Upper lobe of right lung (tissue), 1 donor: ENCODE measurements at places on chromosomes 5 and 9.

DNA sequence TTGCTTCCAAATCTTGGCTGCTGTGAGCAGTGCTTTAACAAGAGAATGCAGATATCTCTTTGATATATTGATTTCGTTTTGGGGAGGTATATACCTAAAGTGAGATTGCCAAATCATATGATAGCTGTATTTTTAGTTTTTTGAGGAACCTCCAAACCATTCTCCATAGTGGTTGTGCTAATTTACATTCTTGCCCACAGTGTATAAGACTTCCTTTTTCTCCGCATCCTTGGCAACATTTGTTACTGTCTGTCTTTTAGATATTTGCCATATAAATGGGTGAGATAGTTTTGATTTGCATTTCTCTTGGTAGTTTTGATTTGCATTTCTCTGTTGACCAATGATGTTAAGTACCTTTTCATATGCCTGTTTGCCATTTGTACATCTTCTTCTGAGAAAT is 10.0 kb upstream of the PLK2 start:
- DNase-seq = no peak

- no peak for DNase-seq
These were observed 27.7 kb downstream of the UGCG start for GRCh38 chr9:111924281-111924680.

DNA sequence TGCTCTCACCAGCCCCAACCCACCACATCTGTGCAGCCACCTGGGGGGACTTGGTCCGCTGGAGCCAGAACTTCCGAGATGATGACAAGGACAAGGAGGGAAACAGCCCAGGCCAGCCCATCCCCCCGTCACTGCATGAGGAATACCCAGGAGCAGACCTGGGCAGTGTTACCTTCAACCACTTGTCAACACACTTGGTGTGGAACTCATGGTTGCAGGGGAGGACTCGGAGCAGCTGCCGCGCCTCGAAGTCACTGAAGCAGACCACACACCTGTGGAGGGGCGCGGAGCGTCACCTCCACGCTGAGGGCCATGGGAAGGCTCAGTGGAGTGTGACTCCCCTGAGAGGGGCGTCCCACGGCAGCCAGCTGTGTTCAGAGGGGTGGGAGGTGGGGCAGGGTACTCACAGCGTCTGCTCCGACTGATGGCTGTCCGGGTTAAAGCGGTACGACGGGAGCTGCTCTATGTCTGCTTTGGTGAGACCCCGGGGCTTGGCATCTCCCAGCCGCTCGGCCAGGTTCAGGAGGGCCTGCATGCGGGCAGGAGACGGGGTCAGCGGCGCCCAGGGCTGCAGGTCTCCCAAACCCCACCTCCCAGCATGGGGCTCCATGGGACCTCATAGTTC is 8.0 kb downstream of the RNF44 start:
- DNase-seq = no peak

- DNase-seq = peak; percentile 59
These were observed 14.4 kb downstream of the RALGDS start for GRCh38 chr9:133106511-133107244.

GRCh38 chr5:68024426-68024825 is 191.1 kb upstream of the PIK3R1 start:
- DNase-seq = no peak

- peak; percentile 26 for DNase-seq
These were observed 37.8 kb upstream of the NXNL2 start for GRCh38 chr9:88497224-88497623.

DNA sequence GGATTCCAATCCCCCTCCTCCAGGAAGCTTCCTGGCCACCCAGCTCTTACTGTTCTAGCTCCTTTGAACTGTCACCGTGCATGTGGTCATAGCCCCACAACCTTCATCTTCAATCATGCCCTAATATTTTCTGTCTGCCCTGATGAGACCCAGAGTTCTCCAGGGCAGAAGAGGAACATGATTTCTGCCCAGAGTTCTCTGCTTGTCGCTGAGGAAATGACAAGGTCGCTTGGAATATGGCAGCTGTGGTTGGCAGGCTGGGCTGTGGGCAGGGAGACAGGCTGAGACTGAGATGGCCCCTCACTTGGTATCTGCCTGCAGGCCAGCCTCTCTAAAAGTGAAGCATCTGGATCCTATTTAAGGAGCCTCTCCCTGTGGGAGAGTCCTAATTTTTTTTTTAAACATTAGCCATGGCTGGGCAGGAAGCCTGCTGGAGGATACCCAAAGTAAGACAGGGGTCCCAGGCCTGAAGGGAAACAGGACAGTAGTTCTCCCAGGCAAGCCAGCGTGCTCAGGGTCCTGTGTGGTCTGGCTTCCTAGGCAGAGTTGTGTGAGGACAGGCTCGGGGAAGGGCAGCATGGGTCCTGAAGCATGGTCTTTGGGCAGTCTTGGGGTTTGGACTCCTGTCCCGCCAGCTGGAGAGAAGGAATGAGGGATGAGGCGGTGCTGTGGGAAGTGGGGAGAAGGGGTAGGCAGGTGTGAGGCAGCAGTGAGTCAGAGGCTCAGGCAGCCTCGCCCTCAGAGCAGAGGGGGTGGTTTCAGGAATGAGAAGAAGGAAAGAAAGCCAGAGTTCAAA is 242.1 kb downstream of the FSTL4 start:
- DNase-seq = no peak

- no peak for DNase-seq
These were observed 544.2 kb upstream of the DAP start for GRCh38 chr5:11305245-11305644.

- peak; percentile 80 for DNase-seq
These were observed 60.1 kb upstream of the CLINT1 start for GRCh38 chr5:157918811-157919742.

GRCh38 chr9:110994771-110995241 is 43.5 kb downstream of the LPAR1 start:
- no peak for DNase-seq

- DNase-seq = no peak
These were observed 7.2 kb downstream of the TBCA start for GRCh38 chr5:77768978-77769377.

DNA sequence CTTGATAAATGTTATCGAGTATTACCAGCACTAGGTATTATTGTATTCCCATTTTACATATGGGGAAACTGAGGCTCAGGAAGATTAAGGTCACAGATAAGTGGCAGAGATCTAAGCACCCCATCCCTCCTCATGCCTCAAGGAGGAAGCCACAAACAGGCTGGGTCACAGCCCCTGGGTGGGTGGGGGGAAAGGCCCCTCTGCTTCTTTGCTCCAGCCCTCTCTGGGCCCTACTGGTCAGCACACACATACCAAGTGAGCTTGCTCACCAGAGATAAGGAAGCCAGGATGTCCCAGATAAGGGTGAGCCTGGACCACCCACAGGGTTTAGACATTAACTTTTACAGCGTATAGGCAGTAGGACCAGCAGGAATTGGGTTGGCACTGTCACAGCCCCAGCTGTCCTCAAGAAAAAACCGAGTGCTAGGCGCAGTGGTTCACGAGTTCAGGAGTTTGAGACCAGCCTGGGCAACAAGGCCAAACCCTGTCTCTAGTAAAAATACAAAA is 45.3 kb downstream of the STK10 start:
- DNase-seq = no peak

- DNase-seq = no peak
These were observed 204.8 kb downstream of the MLLT3 start for GRCh38 chr9:20417373-20418080.

DNA sequence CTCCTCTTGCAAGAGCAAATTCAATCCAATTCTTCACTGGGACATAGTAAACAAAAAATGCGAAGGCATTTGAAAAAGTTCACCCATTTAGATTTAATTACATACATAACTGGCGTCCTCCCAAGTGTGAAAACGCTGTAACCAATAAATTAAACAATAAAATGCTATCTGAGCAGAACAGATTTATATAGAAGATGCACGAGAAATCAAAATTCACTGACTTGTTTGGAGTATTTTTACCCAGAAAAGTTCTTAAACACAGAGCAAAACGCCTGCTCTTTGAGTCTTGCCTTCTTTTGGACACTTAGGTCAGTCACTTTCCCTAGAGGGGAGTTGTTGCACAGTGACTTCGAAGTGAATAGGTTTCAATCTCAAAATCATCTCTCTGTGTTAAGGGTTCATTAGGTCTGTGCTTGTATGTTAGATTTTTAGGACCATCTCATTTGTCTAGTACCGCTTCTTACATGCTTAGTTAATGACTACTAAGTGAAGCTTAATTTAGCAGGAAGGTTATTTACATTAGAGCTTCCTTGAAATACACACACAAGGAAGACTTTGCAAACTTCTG is 1.9 kb downstream of the ALDH1A1 start:
- DNase-seq = no peak

DNA sequence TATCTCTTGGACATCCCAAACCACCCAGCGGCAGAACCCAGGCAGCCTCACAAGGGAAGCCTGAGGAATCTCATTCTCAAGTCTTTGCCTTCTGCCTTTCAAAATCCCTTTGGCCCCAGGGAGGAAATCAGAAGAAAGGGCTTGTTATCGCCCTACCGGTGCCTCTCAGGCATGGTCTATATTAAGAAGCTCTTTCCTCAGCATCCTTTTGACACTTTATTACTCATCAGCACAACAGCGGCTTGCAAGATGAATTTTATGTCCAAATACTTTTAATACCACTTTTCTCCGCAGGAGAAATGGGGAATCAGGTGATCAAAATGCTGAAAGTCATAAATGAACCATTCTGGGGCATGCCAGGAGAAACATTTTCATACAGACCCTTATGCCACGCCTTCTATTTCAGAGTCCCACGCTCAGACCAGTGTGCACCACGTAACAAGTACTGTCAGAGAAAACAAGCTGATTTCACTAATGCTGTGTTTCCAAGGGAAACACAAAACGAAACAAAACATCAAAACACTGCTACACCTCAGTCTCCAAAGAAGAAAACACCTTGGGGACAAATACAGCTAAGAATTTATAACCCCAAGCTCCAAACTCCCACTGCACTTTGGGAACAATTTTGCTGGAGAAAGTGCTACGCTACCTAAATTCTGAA is 30.0 kb downstream of the RAPGEF1 start:
- DNase-seq = no peak

DNA sequence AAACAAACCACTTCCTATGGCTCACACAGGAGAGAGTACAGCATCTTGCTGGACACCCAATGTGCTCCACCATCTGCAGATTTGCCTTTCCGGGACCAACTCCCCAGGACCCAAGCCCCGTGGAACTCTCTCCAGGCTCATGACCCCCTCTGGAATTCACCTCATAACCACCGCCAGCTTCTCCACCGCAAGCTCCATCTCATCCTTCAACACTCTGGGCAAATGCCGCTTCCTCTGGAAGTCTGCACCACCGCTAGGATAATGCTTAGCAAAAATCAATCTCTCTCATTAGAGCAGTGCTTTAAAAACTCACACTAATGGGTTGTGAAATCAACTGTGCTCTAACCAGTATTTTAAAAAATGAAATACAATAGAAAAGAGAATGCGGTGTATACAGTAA is 150.0 kb downstream of the COL23A1 start:
- DNase-seq = no peak

GRCh38 chr5:151696470-151697061 is 9.9 kb upstream of the SPARC start:
- no peak for DNase-seq

DNA sequence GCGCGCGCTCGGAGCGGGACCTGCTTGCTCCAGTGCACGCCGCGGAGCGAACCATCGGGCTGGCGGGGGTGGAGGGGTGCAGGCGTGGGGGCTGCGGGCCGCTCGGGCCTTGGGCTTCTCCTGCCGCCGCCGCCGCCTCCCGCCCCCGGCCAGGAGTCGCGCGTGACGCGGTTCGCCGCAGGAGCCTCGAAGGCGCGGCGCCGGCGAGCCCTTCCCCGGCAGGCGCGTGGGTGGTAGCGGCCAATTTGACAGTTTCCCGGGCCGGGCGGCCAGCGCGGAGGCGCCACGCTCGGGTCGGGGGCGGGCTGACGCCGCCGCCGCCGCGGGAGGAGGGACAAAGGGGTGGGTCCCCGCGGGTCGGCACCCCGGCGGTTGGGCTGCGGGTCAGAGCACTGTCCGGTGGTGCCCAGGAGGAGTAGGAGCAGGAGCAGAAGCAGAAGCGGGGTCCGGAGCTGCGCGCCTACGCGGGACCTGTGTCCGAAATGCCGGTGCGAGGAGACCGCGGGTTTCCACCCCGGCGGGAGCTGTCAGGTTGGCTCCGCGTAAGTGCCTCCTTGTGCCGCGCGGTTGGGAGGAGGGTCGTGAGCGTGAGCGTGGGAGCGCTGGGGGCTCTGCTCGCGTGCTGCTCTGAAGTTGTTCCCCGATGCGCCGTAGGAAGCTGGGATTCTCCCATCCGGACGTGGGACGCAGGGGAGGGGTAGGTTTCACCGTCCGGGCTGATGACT is at the start of gene TJP2:
TSS of gene TJP2 (plus strand) at position 387 of the 725 bp plus-strand sequence. CDS start at position 483, 96 bp downstream.
- DNase-seq = peak; percentile 86
